ENCODE measurements at places on chromosomes 1 and 21.

DNA sequence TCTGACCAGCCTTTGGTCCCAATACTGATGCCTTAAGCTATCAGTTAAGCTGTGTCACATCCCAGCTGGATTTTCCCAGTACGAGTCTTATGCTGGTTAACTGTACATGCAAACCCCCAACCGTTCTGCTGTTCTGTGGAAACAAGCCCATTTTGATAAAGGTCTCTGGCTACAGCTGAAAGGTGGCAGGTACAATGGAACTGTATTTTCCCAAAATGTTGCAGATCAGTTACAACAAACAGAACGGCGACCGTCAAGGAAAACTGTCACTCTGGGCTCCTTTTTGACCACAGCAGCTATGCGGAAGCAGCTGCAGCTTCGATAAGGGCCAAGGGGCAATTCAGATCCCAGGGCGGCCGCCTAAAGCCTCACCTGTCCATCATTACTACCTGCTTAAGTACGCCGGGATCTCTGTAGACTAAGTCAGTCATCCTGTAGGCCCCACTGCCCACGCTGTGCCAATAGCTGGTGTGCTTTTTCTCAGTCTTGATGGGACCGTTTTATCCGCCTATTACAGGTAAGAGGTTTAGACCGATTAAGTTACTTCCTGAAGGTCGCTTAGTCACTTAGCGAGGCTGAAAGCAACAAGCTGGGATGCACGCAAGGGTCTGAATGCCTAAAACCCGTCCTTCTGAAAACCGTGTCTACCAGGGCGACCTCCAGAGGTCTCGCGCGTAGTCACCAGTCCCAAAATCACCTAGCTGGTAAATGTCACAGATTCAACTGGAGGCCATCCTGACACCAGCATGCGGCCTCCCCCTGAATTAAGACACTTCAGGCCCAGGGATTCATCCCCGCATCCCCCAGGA lies 11.1 kb upstream of the RAB42 start:
- H3K4me3 ChIP-seq, result peak overlapping the region; percentile 87
- H3K4me1 ChIP-seq, result peaks cover 13% of the 10 kb centered on the region
- no peak for DNase-seq
- no peaks in the 10 kb centered on the region for H3K27me3 ChIP-seq
- H3K36me3 ChIP-seq, result peaks cover 29% of the 10 kb centered on the region
- peak overlapping the region; percentile 96 for H3K27ac ChIP-seq

DNA sequence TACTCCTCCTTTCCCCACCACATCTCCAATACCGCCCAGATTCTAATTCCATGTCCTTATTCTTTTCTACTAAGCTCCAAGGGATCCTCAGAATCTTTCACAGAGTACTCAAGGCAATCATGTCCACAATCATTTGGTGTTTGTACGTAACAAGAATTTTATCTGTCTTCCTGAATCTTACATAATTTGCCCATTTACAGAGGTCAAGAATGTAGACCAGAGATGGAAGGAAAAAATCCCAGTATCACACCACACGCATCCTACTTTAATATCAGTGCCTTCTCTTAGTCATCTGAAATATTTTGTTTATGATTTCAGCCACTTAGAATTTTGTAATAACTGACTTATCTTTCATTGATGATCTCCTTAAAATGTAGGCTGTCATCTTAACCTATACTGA lies 366.0 kb upstream of the LRRC7 start:
- H3K4me1 ChIP-seq, result no peaks in the 10 kb centered on the region
- H3K27me3 ChIP-seq, result no peaks in the 10 kb centered on the region
- H3K27ac ChIP-seq, result no peak overlapping the region
- H3K4me3 ChIP-seq, result no peak overlapping the region
- DNase-seq, result no peak
- H3K36me3 ChIP-seq, result no peaks in the 10 kb centered on the region

GRCh38 chr1:225834417-225835329 lies 24.7 kb downstream of the EPHX1 start:
- H3K36me3 ChIP-seq, result peaks cover 27% of the 10 kb centered on the region
- H3K4me3 ChIP-seq, result no peak overlapping the region
- no peak for DNase-seq

- H3K4me1 ChIP-seq, result no peaks in the 10 kb centered on the region
- H3K27ac ChIP-seq, result peak overlapping the region; percentile 85
- no peaks in the 10 kb centered on the region for H3K36me3 ChIP-seq
- DNase-seq, result no peak
- peak overlapping the region; percentile 100 for H3K4me3 ChIP-seq
Measured at GRCh38 chr1:23742670-23743286, 493 bp upstream of the ELOA start.

GRCh38 chr1:206110820-206111219 lies 6.4 kb downstream of the AVPR1B start:
- no peaks in the 10 kb centered on the region for H3K36me3 ChIP-seq
- no peak overlapping the region for H3K4me3 ChIP-seq
- DNase-seq, result no peak
- no peak overlapping the region for H3K27ac ChIP-seq
- H3K27me3 ChIP-seq, result no peaks in the 10 kb centered on the region

DNA sequence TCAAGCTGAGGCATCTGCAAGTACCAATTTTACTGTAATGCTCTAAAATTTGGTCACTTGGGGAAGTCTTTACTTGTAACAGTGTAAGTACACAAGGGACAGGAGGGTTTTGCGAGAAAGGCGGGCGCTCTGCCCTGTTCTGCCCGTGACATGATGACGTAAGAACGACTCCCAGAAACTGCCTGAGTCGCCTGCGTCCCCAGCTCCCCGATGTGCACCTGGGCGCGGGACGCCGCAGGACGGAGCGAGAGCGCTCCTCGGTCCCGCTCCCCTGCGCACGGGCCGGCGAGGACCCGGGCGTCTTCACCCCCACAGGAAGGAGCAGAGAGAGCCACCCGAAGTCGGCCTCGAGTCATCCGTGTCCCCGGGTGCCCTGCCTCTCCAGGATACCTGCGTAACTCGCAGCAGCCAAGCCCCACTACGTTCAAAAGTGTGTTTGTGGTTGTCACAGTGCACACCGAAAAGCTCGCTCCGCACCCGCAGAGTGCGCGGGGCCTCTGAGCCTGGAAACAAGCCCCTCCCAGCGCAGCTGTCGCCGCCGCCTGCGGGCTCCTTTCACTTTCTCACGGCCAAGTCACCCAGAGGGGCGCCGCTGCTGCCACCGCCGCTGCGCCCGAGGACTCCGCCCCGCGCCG lies 3.3 kb upstream of the ZBTB18 start:
- no peaks in the 10 kb centered on the region for H3K27me3 ChIP-seq
- peak; percentile 88 for DNase-seq
- peak overlapping the region; percentile 77 for H3K4me3 ChIP-seq
- peak overlapping the region; percentile 97 for H3K27ac ChIP-seq
- peaks cover 8% of the 10 kb centered on the region for H3K4me1 ChIP-seq
- H3K36me3 ChIP-seq, result no peaks in the 10 kb centered on the region

DNA sequence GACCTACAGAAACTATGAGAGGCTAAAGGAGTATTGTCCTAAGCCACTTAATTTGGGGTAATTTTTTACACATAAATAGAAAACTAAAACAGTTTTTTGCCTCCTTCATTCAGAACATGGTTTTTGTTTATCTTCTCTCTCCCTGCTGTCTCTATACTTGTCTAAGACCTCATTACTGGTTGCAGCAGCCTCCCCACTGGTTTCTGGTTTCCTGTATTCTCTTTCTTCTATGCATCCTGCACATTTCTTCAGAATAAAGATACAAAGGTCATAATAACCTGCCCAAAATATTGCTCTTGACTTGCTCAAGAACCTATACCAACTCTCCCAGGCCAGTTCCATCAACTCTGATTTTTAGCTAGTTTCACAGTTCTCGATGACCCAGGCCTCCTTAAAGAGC lies 19.8 kb upstream of the BOLA1 start:
- no peak for DNase-seq
- no peak overlapping the region for H3K27ac ChIP-seq
- H3K4me3 ChIP-seq, result no peak overlapping the region
- no peaks in the 10 kb centered on the region for H3K27me3 ChIP-seq

GRCh38 chr1:24203404-24203803 lies 16.3 kb upstream of the IFNLR1 start:
- DNase-seq, result no peak
- H3K4me3 ChIP-seq, result no peak overlapping the region
- no peaks in the 10 kb centered on the region for H3K36me3 ChIP-seq

DNA sequence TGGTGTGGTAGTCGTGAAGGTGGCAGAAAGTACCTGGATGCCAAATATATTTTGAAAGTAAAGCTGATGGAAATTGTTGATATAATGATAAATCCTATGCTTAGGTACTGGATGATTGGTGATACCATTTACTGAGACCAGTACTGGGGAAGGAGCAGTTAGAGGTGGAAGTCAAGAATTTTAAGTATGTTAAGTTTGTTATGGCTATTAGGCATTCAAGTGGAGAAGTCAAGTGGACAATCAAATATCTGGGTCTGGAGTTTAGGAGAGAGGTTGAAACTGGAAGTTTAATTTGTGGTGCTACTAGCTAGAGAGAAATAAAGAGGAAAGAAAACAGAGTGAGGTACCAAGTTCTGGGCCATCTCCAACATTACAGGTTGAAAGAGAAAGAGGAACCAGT lies 89.1 kb downstream of the ATF6 start:
- no peaks in the 10 kb centered on the region for H3K36me3 ChIP-seq
- H3K4me1 ChIP-seq, result no peaks in the 10 kb centered on the region
- no peak overlapping the region for H3K27ac ChIP-seq
- no peak for DNase-seq

DNA sequence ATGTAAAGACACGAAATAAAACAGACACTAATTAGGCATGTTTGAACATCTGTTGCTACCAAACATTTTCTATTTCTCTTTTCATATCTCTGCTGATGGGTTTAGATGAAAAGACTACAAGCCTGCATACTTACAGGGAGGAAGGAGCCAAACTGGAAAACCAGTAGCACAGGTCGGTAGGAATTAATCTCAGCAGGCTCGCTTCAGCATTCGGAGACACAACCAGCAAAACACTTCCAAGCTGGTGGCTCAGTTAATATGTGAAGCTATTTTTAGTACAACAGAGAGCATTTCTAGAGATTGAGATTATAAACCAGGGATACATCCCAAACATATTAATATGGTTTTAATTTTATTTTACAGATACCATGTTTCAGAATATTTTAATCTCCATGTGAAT lies 300.9 kb upstream of the GREM2 start:
- no peaks in the 10 kb centered on the region for H3K4me1 ChIP-seq
- no peaks in the 10 kb centered on the region for H3K36me3 ChIP-seq
- H3K4me3 ChIP-seq, result no peak overlapping the region
- DNase-seq, result no peak

DNA sequence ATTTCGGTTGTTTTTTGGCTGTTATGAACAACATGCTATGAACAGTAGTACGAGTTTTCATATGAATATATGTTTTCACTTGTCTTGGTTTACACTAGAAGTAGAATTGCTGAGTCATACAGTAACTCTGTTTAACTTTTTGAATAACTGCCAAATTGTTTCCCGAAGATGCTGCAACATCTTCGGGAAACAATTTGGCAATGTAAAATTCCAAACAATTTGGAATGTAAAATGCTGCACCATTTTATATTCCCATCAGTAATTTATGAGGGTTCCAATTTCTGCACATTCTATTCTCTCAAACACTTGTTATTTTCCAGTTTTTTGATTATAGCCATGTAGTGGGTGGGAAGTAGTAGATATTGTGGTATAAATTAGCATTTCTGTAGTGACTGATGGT lies 11.6 kb downstream of the PCBP3 start:
- H3K36me3 ChIP-seq, result no peaks in the 10 kb centered on the region
- no peak for DNase-seq
- H3K4me3 ChIP-seq, result no peak overlapping the region
- H3K4me1 ChIP-seq, result no peaks in the 10 kb centered on the region
- no peak overlapping the region for H3K27ac ChIP-seq

GRCh38 chr1:58308206-58308605 lies 238.3 kb downstream of the OMA1 start:
- no peak overlapping the region for H3K4me3 ChIP-seq
- DNase-seq, result no peak
- no peaks in the 10 kb centered on the region for H3K36me3 ChIP-seq

GRCh38 chr1:100358210-100358609 lies 5.9 kb downstream of the CDC14A start:
- H3K27ac ChIP-seq, result no peak overlapping the region
- no peak overlapping the region for H3K4me3 ChIP-seq
- no peaks in the 10 kb centered on the region for H3K4me1 ChIP-seq
- H3K36me3 ChIP-seq, result no peaks in the 10 kb centered on the region
- DNase-seq, result no peak
- no peaks in the 10 kb centered on the region for H3K27me3 ChIP-seq

- DNase-seq, result no peak
- no peak overlapping the region for H3K27ac ChIP-seq
- no peaks in the 10 kb centered on the region for H3K36me3 ChIP-seq
- no peaks in the 10 kb centered on the region for H3K4me1 ChIP-seq
- no peaks in the 10 kb centered on the region for H3K27me3 ChIP-seq
Measured at GRCh38 chr1:246110343-246111219, 396.5 kb downstream of the SMYD3 start.

- H3K4me3 ChIP-seq, result no peak overlapping the region
- no peak for DNase-seq
- H3K36me3 ChIP-seq, result no peaks in the 10 kb centered on the region
- H3K27ac ChIP-seq, result no peak overlapping the region
- no peaks in the 10 kb centered on the region for H3K27me3 ChIP-seq
Measured at GRCh38 chr21:42918291-42918690, 7.1 kb downstream of the ERVH48-1 start.

GRCh38 chr1:241464985-241465384 lies 54.6 kb downstream of the FH start:
- H3K4me3 ChIP-seq, result no peak overlapping the region
- H3K36me3 ChIP-seq, result no peaks in the 10 kb centered on the region
- no peak for DNase-seq
- no peaks in the 10 kb centered on the region for H3K4me1 ChIP-seq
- H3K27me3 ChIP-seq, result no peaks in the 10 kb centered on the region

DNA sequence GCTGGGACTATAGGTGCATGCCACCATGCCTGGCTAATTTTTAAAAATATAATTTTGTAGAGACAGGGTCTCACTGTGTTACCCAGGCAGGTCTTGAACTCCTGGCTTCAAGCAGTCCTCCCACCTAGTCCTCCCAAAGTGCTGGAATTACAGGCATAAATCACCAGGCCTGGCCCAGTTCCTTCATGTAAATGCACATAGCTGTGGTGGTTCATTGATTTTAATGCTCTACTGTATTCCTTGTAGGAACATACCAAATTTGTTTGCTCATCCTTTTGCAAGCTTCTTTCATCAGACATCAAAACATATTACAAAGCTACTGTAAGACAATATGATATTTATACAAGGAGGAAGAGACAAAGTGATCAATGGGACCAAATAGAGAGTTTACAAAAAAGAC lies 237.5 kb upstream of the ESRRG start:
- no peaks in the 10 kb centered on the region for H3K36me3 ChIP-seq
- H3K27me3 ChIP-seq, result no peaks in the 10 kb centered on the region
- H3K4me3 ChIP-seq, result no peak overlapping the region
- H3K27ac ChIP-seq, result no peak overlapping the region
- DNase-seq, result no peak

DNA sequence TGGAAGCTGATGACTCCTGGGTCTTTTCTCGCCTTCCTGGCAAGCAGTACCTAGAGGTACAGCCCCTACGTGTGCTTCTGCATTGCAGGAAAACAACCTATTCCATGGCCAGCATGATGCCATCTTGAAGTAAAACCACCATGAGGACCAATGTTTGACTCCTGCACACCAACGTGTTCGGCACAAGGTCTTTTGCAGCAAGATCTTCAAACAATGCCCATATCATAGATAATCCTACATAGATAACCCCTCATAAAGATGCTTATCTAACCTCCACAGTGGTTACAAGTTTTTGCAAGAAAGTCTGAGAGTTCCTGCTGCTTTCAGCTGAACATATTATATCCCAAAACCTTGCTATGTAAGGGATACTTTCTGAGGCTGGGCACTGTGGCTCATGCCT lies 141.1 kb upstream of the MAP1LC3C start:
- H3K4me1 ChIP-seq, result no peaks in the 10 kb centered on the region
- no peaks in the 10 kb centered on the region for H3K36me3 ChIP-seq
- H3K27me3 ChIP-seq, result no peaks in the 10 kb centered on the region
- H3K4me3 ChIP-seq, result no peak overlapping the region
- no peak overlapping the region for H3K27ac ChIP-seq

All from esophagus squamous epithelium (tissue), 5 donors.